ENCODE measurements at places on chromosomes 11 and 22.

- no peak for DNase-seq
These were observed 162.8 kb downstream of the ARHGAP42 start for GRCh38 chr11:100849901-100850235.

DNA sequence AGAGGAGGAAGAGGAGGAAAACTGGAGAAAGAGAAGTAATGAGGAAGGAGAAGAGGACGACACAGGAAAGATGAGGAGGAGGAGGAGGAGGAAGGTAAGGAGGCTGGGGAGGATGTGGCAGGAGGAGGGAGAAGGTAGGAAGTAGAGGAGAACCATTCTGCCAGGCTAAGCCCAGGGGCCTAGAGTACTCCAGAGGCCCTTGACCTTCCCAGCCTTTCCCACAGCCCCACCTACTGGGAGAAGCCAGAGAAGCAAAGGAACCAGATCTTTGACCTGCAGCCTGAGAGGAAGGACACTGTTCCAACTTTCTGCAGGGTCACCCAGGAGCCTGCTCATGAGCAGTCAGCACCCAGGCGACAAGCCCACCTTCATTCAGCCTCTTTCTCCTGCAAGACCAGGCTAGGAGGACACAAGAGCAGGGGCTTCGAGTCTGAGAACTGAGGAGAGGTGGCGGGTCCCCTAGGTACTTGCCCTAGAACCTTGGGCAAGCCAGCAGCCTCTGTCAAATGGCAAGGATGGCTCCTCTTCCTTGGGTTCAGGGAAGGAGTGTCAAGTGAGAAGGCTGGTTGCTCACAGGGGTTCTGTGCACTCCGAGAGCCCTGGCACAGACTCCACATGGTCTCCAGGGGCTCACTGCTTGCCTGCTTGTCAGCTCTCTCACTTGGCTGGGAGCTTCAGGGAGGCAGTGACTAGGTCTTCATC, 27.9 kb upstream of the OAF start:
- DNase-seq: no peak

DNA sequence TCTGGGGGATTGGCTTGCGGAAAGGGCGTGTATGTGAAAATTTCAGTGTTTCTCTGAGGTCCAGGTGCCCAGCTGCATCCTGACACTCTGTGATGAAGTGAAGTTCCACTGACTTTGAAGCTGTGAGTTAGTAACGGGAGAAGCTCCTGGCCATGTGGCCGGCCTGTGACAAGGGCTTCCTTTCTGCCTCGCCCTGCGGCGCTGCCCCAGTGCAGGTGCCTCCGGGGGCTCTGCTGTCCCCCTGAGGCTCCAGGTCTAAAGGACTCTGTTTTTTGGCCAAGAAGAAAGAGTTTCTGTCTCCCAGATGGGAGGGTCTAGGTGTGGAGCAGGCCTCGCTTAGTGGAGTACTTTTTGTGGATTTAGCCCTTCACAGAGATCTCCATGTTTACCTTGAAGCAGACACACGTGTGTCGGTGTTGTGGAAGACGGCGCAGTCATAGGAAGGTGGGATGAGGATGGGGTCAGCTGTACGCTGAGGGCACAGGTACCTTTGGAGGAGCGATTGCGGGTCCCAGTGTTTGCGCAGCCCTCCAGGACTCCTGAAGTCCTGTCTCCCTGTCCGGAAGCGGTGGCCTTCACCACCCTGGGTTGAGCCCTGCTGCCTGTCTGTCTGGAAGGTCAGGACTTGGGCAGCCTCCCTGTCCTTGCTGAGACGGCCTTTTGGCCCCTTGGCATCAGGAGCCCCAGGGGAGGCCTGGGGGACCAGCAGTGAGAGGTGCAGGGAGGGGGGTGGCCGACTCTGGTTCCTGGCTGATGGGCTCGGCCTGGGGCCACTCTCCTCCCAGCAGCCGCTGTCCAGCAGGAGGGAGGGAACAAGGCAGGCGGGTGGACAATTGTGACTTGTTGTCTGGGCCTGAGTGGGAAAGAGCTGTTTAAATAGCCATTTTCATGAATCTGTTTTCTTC, 1249.3 kb downstream of the BRD1 start:
- DNase-seq: no peak

GRCh38 chr11:115691030-115691429, 186.8 kb upstream of the CADM1 start:
- no peak for DNase-seq

DNA sequence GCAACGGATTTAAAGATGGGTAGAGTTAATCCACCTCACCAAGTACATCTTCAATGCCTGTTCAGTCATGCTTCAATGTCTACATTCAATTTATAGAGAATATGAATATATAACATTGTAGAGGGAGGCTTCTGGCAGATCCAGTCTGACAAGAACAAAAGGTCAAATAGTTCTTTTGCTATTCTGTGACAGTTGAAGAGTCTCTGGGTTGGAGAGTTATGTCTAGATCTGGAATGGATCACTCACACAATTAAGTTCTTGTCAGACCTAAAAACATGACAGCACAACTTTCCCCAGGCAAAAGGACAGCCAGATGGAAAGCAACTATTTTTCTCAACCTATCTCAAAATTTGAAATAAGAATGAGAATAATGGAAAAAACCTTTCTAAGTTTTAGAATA, 15.3 kb upstream of the GAB2 start:
- DNase-seq: no peak

DNA sequence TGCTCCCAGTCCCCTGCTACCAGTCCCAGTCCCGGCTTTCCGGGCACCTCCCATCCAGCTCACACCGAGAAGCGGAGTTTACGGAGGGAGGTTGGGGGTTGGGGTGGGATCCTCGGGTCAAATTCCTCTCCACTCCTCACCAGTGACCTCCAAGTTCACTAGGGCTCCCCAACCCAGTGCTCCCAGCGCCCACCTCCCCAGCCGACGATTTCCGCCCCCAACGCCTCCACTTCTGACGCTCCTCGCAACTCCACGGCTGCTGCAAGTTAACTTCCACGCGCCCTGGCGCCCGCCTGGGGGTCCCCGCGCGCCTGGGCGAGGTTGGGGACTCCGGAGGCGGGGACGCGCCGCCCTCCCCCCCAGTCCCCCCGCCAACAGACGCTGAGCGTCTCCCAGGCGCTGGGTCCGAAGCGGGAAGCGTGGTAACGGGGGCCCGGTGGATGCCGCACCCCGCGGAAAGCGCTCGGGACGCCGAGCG, 526 bp downstream of the TPST2 start:
- DNase-seq: no peak

- DNase-seq: no peak
These were observed 32.5 kb upstream of the IZUMO1R start for GRCh38 chr11:94271885-94272372.

DNA sequence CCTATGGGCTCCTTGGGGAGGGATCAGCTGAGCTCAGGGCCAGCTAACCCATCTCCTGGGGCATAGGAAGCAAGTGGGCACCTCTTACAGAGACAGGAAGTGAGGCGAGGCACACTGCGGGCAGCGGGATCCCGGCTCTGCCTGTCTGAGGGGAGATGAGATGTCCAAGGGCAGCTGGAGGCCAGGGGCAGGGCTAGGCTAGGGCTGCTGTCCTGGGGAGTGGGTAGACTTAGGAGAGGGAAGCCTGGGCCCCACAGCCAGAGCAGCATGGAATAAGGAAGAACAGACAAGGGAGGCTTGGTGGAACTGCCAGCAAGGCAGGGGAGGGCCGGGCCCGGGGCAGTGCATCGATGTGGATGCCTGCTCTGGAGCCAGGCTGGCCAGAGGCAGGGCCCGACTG, 76.3 kb downstream of the MORC2 start:
- no peak for DNase-seq

GRCh38 chr11:57157624-57158023, 24.1 kb upstream of the LRRC55 start:
- DNase-seq: no peak

GRCh38 chr11:73366265-73366610, 10.0 kb upstream of the RELT start:
- DNase-seq: no peak

DNA sequence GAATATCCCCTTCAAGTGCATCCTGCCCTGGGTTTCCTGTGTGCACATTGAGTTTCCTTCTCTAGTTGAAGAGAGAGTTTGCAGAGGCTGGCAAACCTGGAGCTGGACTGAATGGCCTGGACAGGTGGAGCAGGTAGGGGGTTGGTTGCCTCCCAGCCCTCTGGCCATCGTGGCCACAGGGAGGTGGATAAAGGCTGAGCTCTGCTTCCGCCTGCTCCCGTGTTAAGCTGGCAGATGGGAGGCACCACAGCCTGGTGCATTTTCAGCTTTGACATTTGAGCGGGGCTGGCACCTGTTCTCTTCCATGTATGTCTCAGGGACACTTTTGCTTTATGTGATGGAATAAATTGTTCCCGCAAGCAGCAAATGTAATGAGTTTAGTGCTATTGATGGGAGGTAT, 11.1 kb downstream of the MICAL2 start:
- DNase-seq: no peak

- DNase-seq: no peak
These were observed 69.4 kb downstream of the RBFOX2 start for GRCh38 chr22:35959121-35959800.

DNA sequence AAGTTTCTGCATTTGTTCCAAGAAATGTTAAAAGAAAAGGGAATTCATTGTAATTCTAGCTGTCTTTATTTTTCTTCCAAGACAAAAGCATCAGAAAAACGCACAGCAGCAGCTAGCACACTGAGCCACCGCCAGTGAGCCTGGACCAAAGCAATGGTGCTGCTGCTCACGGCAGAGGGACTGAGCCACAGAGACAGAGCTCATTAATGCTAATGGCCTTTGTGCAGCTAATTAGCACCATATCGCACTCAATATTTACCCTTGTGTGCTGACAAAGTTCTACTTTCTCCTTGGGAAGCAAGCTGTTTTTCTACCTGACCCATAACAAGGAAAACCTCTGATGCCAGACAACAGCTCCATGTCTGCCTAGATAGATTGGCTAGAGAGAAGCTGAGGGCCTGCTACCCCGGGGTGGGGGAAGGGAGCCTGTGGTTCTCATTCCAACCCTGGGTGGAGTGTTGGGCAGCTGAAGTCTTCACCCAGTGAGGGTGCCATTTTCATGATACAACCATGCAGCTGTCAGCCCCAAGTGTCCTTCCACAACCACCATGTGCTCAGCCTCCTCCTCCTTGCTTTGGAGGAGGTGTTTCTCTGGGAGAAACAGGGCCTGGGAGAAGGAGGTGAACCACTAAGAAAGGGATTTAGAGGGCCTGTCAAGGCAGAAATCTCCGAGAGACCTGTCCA, 131.1 kb upstream of the NCAM1 start:
- no peak for DNase-seq

- DNase-seq: no peak
These were observed 218.8 kb downstream of the HIPK3 start for GRCh38 chr11:33475993-33476392.

GRCh38 chr11:116272181-116272789, 500.5 kb downstream of the BUD13 start:
- DNase-seq: no peak

GRCh38 chr22:41556561-41556960, 4.2 kb upstream of the CSDC2 start:
- DNase-seq: no peak

DNA sequence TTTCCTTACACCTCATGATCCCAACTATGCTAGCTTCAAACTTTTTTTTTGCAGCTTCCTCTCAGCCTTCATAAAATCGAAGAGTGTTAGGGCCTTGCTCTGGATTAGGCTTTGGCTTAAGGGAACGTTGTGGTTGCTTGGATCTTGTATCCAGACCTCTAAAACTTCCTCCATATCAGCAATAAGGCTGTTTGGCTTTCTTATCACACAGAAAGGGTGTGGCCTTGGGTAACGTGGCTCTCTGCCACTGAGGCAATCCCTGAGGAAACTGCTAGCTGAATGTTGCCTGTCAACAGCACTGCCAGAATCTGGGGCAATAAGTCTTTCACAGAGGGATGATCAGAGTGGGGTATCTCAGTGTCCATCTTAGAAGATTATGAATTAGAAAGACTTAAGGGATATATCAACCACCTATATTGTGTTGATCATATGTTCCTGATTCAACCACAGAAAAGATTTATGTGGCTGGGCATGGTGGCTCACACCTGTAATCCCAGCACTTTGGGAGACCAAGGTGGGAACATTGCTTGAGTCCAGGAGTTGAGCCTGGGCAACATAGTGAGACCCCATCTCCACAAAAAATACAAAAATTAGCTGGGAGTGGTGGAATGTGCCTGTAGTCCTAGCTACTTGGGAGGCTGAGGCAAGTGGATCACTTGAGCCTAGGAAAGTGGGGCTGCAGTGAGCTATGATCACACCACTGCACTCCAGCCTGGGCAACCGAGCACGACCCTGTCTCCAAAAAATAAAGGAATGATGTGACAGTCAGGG, 12.5 kb upstream of the CUL5 start:
- no peak for DNase-seq

- no peak for DNase-seq
These were observed 54.7 kb upstream of the ALX4 start for GRCh38 chr11:44364596-44364995.

DNA sequence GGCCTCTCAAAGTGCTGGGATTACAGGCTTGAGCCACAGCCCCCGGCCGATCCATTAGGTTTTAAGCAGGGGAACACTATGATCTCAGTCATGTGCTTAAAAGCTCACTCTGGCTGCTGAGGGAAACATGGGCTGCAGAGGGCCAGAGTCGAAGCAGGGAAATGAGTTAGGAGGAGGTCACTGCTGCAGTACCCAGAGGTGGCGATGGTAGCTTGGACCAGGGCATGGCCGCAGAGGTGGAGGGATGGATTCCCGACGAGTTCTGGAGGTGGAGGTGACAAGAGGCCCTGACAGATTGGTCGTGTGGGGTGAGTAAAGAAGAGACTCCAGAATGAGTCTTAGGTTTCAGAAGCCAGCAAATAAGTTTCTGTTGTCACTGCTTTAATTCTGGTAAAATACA, 54.4 kb upstream of the INCENP start:
- DNase-seq: no peak

DNA sequence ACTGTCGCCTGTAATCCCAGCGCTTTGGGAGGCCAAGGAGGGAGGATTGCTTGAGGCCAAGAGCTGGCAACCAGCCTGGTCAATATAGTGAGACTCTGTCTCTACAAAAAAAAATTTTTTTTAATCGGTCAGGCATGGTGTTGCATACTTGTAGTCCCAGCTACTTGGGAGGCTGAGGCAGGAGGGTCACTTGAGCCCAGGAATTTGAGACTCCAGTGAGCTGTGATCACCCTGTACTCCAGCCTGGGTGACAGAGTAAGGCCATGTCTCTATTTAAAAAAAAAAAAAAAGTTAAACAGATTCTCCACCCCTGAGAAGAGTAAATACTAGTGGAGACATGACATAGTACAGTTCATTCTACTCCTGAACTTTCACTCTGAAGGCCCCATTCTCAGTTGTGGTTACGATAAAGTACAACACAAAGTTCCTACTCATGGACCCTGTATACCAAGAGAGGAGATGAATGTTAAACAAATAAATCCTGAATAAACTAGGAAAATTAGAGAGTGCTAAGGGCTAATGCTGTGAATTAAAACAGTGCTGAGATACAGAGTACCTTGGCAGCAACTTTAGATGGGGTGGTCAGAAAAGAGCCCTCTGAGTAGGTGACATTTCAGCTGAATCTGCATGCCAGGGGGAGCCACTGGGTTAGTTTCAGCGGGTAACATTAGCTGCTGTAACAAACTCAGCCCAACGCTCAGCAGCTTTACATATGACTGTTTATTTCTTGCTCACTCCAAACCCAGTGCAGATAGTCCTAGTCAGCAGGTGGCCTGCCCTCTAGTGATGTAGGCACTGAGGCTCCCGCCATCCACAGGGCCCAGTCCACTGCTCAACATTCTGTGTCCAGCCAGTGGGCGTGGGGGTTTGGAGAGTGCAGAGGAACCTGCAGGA, 75.1 kb downstream of the DBX1 start:
- no peak for DNase-seq

GRCh38 chr22:36326178-36327161, 61.3 kb downstream of the MYH9 start:
- DNase-seq: no peak

GRCh38 chr11:9899676-9900075, 235.8 kb downstream of the SWAP70 start:
- no peak for DNase-seq
